ENCODE measurements at places on chromosomes 11 and 22.

GRCh38 chr22:49917974-49918910 is at the start of the genes ALG12 and CRELD2:
Gene ALG12 (minus strand): TSS chr22:49918438. CDS start chr22:49913765, 4,673 bp downstream.
Gene CRELD2 (plus strand): TSS chr22:49918634. CDS start chr22:49918770, 136 bp downstream.
- peak; percentile 92 for DNase-seq

DNA sequence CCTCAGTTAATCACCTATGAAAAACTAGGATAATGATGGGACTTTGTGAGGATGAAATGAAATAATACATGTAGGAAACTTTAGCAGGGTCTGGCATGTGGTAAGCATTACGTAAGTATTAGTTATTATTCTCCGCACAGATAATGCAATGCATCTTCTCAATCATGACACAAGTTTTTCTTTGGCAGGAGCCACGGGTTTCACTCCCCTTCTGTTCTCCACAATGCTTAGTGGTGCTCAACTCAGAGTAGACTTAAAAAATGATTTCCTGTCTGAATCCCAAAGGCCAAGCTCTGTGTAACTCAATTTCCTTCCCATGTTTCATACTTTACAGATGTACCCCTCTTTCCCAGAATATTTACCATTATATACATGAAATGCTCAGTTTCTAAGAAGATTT is 82.9 kb downstream of the CCDC34 start:
- DNase-seq, result no peak

- DNase-seq, result no peak
Observed at GRCh38 chr11:67282155-67282875, 6.8 kb upstream of the ANKRD13D start.

DNA sequence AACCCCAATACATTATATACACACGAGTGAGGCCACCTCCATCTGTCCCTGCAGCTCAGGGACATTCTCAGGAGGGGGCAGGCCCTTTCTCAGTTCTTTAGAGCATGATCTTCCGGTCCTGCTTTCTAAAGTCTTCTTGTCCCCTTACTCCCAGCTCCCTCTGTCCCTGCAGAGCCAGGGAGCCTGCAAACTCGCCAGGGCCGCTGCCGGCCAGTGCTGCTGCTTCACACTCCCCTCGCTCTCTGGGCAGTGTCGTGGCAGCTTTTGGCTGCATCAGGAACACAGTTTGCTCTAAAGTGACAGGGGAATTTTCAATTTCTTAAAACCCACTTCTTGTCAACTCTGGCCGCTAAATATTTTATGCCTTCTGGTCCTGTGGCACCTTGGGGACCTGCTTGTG is 130.1 kb upstream of the NARS2 start:
- no peak for DNase-seq

GRCh38 chr11:72157131-72157530 is 21.6 kb downstream of the FOLR3 start:
- no peak for DNase-seq

DNA sequence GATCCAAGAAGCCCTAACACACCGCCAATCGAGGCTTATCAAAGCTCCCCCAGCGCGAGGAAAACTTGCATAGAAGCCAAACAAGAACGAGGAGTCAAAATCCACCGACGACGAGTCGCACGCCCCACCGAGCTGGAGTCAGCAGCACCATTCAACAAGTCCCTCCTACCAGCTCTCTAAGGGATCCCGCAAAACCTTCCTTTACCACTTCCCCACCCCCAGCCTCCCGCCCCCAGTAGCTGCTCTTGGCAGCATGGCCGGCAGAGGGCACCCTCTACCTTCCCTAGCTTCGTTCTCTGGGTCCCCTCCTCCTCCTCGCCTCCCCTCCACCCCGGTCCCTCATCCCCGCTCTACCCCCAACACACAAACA is 1.4 kb downstream of the BDNF start:
- no peak for DNase-seq

DNA sequence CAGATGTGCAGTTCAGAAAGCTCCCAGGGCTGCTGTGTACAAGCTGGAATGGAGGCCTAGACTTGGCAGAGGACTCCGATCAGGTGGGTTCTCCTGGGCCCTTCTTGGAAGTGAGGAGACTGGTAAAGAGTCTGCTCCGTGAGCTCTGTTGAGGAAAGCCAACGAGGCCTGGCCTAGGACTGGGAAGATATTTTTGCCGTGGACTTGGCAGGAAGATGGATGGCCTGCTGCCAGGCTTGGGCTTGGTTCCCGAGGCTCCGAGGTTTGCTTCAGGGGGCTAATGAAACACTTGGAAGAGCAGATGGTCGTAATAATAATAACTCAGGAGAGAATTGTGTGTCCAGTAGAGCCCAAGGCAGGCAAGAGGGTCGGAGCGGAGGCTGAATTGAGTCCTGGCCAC is 3.9 kb downstream of the GALR3 start:
- DNase-seq, result no peak

- no peak for DNase-seq
Observed at GRCh38 chr11:65898656-65899355, 1.4 kb downstream of the FOSL1 start.

DNA sequence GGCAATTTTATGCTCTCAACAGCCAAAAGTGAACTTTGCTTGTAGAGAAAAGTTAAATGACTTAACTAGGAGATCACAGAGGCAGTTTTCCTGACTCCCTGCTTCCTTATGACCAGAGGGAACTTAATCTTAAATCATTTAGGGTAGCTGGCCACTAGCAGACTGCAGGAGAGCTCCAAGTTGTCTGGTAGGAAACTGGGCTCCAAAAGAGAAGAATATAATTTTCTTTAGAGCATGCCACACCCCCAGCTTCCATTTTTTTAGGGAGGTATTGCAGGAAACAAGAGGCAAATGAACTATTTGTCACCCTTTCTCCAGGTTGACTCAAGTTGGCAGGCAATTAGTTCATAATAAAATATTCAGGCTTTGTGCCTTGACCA is 2.6 kb downstream of the METTL15 start:
- no peak for DNase-seq

- no peak for DNase-seq
Observed at GRCh38 chr22:40635940-40636379, 559 bp downstream of the MRTFA start.

DNA sequence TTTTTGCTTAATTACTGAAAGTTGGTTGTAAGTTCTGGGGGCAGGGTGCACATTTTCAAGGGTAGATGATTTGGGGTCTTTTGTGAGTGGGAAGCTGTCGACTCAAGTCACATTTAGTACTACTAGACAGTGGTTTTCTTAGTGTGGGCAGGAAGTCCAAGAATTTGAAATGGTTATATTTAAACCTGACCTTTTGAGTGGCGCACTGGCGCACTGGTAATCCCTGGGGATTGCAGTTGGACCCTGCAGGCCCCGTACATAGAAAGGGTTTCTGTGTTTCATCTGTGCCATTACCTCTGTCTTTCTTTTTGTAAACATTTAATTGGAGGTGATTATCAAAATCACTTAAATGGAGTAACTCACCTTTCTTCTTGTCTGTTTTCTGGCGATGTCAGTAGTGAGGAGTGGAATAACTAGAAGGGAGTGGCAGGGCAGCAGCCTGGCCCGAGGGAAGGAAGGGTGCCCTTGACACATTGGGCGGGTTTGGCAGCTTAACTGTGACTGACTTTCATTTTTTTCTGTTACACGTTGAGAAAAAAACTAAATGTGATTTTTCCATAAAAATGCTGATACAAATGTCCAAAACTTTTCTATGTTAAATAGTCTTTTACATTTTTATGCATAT is 101.8 kb upstream of the GAL start:
- no peak for DNase-seq

DNA sequence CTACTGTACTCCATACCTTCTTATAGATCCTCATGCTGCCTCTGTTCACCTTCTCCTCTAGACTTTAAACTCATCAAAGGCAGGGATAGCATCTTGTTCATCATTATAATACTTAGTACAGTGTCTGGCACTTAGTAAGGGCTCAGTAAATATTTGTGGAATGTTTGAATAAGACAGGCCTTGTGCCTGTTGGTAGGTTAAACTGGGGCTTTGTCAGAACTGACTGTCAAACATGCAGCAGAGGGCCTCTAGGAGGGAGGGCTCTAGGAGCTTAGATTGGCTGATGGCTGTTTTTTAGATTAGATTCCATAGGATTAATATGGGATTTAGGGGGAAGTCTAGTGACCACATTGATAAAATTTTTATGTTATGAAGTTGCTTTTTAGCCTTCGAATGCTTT is 70.8 kb downstream of the RNF169 start:
- DNase-seq, result no peak

Measured in stimulated activated CD4-positive, alpha-beta T cell treated with anti-CD3 and anti-CD28 coated beads, TNF-alpha, amount 100 ng/mL, for 1 hour (primary cell).